T-helper 2 cell (primary cell): ENCODE measurements at places on chromosomes 7 and 10.

GRCh38 chr7:128954830-128955802 lies 17.4 kb downstream of the IRF5 start:
- DNase-seq: no peak

DNA sequence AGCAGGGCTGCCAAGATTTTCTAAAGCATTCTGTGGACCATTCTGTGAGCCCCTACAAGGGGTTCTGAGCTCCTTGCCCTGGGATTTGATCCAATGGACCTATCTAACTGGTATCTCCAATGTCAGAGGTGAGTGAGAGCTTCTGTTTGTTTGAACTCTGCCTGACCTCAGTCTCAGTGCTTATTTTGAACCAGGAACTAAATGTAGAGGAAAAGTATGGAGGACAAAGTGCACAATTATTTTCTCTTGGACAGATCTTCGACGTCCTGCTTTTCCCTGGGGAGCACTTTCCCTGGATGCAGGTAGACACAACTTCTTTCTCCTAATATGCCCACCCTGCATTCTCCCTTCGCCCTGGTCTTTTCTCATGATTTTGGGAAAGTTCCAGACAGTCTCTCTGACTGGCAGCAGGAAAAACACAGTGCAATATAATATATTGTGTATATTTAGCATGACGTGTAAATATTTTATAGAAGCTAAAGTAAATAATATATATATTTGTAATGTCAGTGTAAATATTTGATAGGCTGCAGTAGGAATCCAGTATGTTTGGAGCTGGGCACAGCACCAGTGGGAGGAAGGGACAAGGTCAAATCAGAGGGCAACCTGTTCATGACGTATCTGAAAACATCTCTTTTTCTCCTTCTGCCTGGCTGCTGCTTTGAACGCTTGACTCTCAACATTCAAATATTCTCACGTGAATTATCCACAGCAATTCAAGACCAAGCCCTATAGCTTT lies 184.0 kb upstream of the LYZL1 start:
- DNase-seq: no peak

DNA sequence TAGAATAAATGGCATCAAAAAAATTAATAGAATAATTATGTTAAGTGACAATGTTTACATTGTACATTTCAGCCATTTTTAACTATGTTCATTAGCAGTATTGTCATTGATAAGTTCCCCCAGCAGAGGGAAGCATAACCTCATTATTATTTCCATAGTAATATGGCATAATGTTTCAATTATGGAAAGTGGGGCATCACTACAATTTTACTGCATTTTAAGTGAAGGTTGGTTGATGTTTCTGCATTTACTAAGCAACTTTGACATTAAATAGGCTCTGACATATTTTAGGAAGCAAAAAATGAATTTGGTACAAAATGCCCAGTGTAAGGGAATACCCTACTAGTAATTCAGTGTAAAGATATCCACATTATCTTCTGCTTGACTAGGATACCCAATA lies 218.3 kb downstream of the SEMA3A start:
- DNase-seq: no peak

- DNase-seq: no peak
Measured at GRCh38 chr10:21572578-21572977, 38.5 kb downstream of the MLLT10 start.

- DNase-seq: no peak
Measured at GRCh38 chr7:130893441-130893894, 159.5 kb upstream of the KLF14 start.

DNA sequence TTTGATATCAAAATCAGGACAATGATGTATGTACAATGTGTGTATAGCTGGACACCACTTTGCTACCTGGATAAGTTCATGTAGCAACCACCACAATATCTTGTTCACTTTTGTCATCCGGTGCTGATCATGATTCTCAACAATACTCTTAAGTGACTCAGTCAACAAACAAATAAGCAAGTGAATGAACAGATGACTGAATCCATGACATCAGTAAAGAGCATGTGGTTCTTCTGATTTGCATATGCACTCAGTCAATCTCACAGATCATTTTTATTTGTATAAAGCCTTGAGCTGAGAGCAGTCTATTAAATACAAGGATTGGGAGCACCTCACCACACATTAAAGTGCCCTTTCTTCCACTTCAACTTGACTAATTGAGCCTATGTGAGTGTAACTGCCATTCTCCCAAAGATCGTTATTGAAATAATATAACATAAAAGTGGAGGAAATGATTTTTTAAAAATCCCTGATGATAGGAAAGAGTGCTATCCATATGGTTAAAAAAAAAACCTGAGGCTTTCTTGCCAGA lies 69.5 kb downstream of the NPSR1 start:
- DNase-seq: no peak

- no peak for DNase-seq
Measured at GRCh38 chr10:123135415-123136141, at the start of gene HMX3. TSS of gene HMX3 (plus strand) at chr10:123135970. CDS start at chr10:123136051, 81 bp downstream.

GRCh38 chr10:78203915-78204818 lies 170.5 kb downstream of the RPS24 start:
- DNase-seq: no peak

GRCh38 chr7:132161976-132162375 lies 414.3 kb downstream of the PLXNA4 start:
- DNase-seq: no peak

- no peak for DNase-seq
Measured at GRCh38 chr7:45106-46090, 147.0 kb upstream of the FAM20C start.

GRCh38 chr10:95837356-95837776 lies 70.4 kb upstream of the CC2D2B start:
- DNase-seq: no peak

DNA sequence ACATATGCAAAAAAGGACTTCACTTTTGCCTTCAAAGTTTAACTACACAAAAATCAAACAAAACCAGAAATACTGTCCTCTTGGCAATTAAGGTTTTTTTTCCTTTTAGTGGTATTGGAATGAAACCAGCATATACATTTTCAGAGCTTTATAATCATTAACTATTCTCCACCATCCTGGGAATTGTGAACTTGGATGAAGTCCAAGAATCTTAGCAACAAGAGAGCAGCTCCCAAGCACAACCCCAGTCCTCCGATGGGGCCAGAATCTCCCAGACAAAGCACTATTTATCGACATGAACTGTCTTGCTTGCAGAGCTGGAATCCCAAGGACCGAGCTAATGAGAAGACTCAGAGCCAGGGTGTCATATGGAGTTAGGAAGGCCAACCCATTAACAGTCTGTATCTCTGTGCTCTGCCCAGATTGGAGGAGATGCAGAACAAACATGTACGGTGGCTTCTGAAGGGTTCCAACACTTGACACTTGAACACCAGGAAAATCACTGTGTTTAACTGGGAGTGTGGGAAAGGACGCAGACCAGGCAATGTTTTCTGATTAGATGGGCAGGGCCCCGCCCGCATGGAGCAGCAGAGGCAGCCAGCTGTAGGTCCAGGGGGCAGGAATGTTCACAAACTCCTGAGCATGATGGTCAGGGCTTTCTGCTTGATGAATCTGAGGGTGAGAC lies 35.5 kb downstream of the PPP1R3C start:
- DNase-seq: no peak

DNA sequence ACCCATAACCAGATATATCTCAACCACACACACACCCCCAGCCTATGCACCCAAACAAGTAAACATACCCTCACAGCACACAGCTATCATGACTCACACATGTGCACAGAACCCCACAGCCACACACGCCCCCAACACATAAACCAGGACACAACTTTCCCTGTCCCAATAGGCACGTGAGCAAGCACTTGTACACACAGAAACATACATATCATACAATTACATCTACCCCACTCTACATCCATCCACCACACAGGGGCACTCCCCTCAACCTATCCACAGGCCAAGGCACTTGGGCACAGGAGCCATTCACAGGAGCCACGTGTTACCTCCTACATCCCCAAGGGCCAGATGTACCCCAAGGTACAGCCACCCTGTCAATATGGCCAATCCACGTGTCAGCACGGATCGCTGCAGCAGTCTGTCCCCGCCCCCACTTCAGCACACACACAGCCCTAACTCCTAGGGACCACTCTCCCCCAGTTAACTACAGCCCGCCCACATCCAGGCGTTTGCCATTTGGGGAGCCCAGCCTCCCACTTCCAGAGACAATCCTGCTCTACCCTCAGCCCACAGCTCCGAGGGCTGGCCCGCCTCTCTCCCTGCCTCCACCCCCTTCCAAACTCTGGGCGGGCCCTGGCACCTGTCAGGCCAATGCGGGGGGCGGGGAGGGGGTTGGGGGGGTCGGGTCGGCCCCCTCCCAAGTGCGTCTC lies 163.5 kb downstream of the SH3PXD2A start:
- DNase-seq: no peak

- no peak for DNase-seq
Measured at GRCh38 chr7:117323851-117324711, 1.2 kb upstream of the WNT2 start.

- no peak for DNase-seq
Measured at GRCh38 chr10:3659203-3659917, 125.6 kb downstream of the KLF6 start.

DNA sequence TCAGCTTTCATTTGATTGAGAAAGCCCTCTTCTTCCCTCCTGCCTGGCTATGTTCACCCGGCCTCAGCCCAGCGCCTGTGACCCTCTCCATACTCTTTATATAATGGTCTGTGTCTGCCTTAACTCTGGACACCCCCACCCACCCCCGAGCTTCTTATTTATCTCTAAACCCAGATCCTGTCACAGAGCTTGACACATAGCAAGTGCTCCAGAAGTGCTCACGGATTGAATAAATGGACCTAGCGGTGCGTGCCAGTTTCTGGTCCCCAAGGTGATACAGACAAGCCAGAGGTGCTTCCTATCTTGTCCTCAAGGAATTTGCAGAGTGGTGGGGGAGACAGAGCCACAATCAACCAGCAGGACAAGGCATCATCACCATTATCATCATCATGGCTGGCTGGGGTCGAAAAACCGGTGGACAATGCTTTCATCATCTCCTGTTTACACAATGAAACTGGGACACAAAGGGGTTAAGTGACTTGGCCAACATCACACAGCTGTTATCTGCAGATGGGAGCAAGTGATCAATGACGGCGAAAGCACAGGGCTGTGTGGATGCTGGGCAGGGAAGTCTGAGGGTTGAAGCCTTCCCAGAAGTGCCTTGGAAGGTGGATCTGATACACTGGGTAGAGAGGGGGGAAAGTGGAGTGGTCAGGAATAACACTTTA lies 2.2 kb upstream of the LOXL4 start:
- DNase-seq: no peak

DNA sequence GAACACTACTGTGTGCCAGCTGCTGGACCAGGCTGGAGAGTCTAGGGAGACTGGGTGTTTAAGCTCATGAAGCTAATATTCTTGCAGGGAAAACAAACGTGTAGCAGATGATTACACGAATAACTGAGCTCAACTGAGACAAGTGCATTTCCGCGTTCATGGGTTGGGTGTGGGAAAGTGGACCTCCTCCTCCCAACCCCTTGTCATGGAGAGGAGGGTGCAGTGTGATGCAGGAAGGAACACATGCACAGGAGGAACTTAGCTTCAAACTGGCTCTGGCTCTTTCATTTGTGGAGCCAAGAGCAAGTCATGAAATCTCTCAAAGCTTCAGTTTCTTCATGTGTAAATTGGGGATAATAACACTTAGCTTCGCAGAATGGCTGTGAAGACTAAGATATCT lies 204.3 kb downstream of the ARHGAP12 start:
- DNase-seq: no peak

DNA sequence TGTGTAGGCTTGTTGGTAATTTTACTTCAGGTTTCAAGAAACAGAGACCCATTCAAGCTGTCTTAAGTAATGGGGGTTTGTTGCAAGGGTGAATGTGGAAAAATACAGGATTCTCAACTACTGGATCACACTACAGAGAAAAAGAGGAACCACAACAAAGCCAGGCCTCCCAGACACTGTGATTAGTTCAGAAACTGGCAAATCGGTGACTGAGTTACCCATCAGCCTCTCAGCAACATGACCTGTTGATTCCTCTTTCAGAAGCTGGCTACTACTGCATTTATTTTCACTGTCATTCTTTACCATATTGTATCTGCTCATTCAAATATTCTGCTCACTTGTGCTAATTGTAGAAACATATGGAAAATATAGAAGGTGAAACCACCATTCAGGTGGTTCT lies 16.0 kb downstream of the CCDC71L start:
- no peak for DNase-seq

DNA sequence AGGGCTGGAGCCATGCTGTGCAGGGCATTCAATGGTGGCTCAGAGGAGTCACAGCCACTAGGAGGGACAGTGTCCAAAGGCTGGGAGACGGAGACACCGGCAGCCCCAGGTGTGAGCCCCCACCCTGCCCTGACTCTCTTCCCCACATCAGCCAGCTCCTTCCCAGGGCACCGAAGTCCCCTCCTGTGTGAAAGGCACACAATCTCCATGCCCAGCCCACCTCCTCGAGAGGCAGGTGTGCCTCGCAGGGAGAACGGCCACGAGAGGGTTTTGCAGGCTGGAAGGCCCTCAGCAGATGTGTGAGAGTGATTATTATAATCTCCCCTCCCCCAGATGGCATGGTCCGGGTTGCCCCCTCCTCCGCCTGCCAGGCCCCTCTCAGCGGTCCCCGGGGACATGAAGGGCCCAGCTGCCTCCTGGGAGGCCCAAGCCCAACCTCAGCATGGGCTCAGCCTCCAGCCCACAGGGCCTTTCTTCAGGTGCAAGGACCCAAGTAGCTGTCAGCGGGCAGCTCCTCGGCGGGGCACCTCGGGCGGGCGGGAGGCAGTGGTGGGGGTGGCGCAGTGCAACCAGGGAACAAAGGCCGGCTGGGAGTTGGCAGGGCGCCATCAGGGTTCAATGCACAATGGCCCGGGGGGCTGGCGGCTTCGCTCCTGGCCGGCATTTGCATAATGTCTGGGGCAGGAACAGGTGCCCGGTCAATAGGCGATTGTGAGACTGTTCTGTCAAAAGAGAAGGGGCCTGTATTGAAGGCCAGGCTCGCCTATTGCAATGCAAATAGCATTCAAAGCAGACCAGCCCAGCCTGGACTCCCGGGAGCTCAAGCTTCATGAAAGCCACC lies 155.3 kb upstream of the ZMIZ1 start:
- no peak for DNase-seq

DNA sequence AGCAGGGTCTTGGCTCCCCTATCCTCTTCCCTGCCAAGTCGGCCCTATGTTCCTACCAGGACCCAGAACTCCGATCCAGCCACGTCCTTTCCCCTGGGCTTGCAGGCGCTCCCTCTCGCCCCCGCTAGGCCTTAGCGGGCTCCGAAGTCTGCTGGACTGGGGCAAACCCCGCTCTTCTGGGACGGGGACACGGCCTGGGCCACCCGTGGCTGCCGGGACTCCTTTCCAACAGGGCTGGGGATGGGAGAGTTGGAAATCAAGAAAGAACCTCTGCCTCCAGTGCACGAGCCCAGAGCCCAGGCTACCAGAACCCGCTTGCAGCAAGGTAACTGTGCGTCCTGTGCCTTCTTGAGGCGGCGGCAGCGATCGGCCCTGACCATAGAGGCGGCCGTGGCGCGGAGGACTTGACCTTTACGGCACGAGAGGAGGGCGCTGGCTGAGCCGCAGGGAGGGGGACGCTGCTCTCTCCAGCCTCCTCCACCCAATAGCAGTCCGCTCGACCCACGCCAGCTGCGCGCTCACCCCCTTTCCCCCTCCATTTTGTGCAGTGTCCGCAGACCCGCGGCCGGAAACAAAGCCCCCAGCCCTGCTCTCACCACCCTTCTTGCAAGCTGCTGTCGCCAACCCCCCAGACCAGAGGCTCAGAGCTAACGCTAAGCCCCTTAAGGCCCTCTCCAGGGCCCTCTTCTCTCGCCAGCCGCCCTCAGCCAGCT lies 7.0 kb upstream of the HOXA11 start:
- DNase-seq: no peak
